ENCODE measurements at places on chromosomes 11 and 22. TPM values are rescaled to one million over a fixed set of nuclear protein-coding genes. Genes with fewer than 3 reads are reported as not detected.

- peaks cover 29% of the 10 kb centered on the region for H3K36me3 ChIP-seq
- no peaks in the 10 kb centered on the region for H3K27me3 ChIP-seq
- H3K4me3 ChIP-seq = no peak within 1 kb of the TSS
- no peak for DNase-seq
- peaks cover 58% of the 10 kb centered on the region for H3K4me1 ChIP-seq
Measured at GRCh38 chr11:1750481-1750839, at the start of gene IFITM10. TSS of gene IFITM10 (minus strand) at chr11:1750595. CDS start at chr11:1750442, 153 bp downstream.

DNA sequence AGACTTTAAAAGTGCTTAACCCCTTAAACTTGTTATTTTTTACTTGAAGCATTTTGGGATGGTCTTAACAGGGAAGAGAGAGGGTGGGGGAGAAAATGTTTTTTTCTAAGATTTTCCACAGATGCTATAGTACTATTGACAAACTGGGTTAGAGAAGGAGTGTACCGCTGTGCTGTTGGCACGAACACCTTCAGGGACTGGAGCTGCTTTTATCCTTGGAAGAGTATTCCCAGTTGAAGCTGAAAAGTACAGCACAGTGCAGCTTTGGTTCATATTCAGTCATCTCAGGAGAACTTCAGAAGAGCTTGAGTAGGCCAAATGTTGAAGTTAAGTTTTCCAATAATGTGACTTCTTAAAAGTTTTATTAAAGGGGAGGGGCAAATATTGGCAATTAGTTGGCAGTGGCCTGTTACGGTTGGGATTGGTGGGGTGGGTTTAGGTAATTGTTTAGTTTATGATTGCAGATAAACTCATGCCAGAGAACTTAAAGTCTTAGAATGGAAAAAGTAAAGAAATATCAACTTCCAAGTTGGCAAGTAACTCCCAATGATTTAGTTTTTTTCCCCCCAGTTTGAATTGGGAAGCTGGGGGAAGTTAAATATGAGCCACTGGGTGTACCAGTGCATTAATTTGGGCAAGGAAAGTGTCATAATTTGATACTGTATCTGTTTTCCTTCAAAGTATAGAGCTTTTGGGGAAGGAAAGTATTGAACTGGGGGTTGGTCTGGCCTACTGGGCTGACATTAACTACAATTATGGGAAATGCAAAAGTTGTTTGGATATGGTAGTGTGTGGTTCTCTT, 2.8 kb downstream of the MALAT1 start:
- DNase-seq = no peak
- no peaks in the 10 kb centered on the region for H3K27me3 ChIP-seq
- peaks cover 29% of the 10 kb centered on the region for H3K4me1 ChIP-seq
- peak overlapping the region; percentile 100 for H3K27ac ChIP-seq
- H3K4me3 ChIP-seq = peak overlapping the region; percentile 77

GRCh38 chr11:130830566-130830965, 85.7 kb downstream of the SNX19 start:
- DNase-seq = no peak
- H3K4me1 ChIP-seq = peaks cover 24% of the 10 kb centered on the region
- peak overlapping the region; percentile 36 for H3K27ac ChIP-seq
- H3K36me3 ChIP-seq = no peaks in the 10 kb centered on the region

GRCh38 chr11:35142481-35143075, 3.6 kb downstream of the CD44 start:
- H3K4me3 ChIP-seq = no peak overlapping the region
- no peaks in the 10 kb centered on the region for H3K36me3 ChIP-seq
- peak overlapping the region; percentile 70 for H3K27ac ChIP-seq
- no peaks in the 10 kb centered on the region for H3K27me3 ChIP-seq

DNA sequence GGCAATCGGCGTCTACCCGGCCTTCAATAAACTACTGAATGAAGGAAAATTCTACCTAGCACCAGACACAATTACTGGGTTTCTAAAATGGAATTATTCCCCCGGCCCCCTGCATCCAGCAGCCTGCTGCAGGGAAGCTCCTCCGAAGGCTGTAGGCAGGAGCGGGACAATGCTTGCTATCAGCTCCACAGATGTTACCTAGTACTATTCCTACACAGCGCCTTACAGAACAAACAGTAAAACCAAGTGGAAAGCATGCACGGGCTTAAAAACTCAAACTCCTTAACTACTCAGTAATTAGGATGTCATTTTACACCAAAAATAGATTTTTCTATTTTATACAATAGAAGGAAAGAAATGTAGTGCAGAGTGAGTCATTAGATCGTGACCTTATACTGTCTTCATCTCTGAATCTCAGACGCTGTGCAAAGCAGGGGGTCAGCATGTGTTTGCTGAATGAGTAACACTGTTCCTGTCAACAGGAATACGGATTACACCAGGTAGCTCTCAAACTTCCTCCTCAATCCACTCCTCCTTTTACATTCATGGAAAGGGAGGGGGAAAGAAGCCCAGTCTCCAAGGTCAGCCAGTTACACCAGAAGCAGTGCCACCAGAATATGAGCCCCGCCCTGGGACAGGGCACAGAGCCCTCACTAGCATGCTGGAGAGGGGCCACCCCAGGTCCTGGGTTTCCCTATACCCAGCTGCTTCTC, 74.9 kb downstream of the PACSIN2 start:
- DNase-seq = no peak
- peaks cover 76% of the 10 kb centered on the region for H3K4me1 ChIP-seq
- H3K27ac ChIP-seq = peak overlapping the region; percentile 63
- H3K4me3 ChIP-seq = no peak overlapping the region
- no peaks in the 10 kb centered on the region for H3K36me3 ChIP-seq
- no peaks in the 10 kb centered on the region for H3K27me3 ChIP-seq

DNA sequence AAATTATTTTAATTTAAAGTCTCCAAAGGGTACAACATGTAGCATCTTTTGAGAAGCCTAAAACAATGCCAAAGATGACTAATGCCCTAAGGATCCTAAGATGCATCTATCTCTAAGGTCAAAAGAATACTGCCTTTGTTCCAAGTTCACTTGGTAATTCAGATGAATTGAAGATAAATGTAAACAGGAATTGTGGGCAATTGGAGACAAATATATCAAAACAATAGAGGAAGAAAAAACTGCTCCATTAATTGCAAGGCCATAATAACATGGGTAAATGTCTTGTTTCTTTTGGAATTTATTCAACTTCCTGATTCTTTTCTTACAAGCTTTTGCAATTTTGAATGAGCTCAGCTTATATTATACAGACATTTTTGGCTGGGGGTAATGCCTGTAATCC, 338.6 kb downstream of the TTC28 start:
- peaks cover 23% of the 10 kb centered on the region for H3K4me1 ChIP-seq
- no peak overlapping the region for H3K27ac ChIP-seq
- no peak for DNase-seq
- H3K27me3 ChIP-seq = no peaks in the 10 kb centered on the region

DNA sequence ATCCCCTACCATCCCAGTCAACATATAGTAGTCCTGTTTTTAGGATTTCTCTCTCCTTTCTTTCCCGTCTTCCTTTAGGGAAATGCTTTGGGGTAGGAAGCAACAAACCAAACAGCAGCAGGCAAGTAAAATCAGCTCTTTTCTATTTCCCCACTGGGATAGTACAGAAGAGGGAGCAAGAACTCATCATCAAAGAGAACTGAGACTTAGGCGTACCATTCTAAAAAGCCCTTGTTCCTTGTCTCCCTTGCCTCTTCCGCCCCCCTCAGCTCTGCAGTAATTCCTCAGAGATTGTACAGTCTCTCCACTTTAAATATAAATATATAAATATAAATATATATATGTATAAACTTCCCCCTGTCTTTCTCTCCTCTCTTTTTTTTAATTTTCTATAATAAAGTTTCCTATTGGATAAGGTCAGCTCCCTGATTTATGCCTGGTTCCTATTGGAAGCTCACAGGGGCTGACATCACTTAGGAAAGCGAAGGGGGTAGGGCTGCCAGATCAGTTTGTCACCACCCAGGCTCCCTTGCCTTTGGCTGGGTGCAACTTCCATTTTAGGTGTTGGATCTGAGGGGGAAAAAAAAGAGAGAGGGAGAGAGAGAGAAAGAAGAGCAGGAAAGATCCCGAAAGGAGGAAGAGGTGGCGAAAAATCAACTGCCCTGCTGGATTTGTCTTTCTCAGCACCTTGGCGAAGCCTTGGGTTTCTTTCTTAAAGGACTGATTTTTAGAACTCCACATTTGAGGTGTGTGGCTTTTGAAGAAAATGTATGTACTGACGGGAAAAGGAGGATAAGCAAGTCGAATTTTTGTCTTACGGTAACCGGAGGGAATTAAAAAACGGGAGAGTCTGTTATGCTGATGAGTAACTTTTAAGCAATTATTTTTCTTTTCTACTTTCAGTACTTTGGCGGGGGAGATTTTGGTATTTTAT, at the start of gene CTNND1:
TSS of gene CTNND1 (plus strand) at position 502 of the 934 bp plus-strand sequence. CDS start 29,677 bp downstream, outside the sequence.
- no peaks in the 10 kb centered on the region for H3K36me3 ChIP-seq
- peak within 1 kb of the TSS; percentile 54 for H3K4me3 ChIP-seq
- peaks cover 33% of the 10 kb centered on the region for H3K4me1 ChIP-seq
- peak; percentile 96 for DNase-seq
- peak within 1 kb of the TSS; percentile 91 for H3K27ac ChIP-seq

DNA sequence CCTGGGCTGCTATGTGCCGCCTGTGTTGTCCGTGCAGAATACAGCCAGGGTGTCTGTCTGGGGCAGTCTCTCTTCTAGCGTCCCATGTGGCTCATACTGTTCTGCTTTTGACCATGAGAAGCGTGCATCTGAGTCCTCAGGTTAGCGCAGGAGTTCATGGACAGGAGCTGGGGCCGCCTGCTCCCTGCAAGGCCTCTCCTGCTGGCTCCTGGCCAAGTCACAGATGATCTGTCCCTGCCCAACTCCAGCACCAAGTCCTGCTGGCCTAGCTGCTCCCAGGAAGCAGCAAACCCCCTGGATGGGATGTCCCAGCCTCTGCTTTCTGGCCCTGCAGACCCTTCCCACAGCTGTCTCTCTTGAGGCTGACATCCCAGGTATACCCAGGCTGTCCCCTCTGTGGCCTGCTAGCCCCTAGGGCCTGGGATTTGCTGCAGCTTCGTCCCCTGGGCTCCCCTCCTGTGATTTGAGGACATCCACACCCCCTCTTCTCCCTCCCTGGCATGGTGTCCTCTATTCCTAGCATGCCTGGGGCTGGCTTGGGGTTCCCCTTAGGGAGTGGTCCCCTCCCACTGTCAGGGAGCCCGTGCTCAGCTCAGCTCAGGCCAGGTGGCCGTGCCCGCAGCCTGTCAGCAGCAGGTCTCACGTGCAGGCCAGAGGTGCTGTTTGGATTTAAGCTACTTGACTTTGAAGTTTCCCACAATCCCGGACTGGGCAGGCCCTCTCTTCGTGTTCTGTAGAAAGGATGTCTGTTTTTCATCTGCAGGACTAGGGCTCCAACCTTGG, 17.8 kb downstream of the PRR5 start:
- H3K27me3 ChIP-seq = no peaks in the 10 kb centered on the region
- no peak for DNase-seq
- H3K36me3 ChIP-seq = peaks cover 4% of the 10 kb centered on the region
- H3K27ac ChIP-seq = no peak overlapping the region
- H3K4me3 ChIP-seq = no peak overlapping the region

DNA sequence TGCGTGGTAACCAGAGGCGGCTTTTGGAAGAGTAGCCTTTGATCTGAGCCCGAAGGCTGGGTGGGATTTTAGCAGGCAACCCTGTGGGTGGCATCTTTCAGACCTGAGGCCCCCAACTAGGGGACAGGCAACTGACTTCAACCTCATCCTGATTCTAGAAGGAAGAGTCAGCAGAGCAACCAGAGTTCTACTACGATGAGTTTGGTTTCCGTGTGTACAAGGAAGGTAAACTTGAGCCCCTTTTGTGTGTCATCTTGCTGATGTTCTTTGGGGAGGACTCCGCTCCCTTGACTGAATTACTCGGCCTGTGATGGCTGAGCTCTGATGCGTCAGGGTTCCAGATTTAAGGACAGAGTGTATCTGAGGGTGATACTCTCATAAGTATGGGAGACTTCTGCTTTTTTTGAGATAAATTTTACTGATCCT, 31.6 kb downstream of the SGSM3 start:
- no peak for DNase-seq
- peaks cover 45% of the 10 kb centered on the region for H3K36me3 ChIP-seq
- H3K27ac ChIP-seq = no peak overlapping the region
- no peak overlapping the region for H3K4me3 ChIP-seq
- no peaks in the 10 kb centered on the region for H3K27me3 ChIP-seq

GRCh38 chr22:49083607-49084006, 744.1 kb downstream of the BRD1 start:
- H3K27ac ChIP-seq = no peak overlapping the region
- no peak for DNase-seq
- no peak overlapping the region for H3K4me3 ChIP-seq
- H3K36me3 ChIP-seq = no peaks in the 10 kb centered on the region
- no peaks in the 10 kb centered on the region for H3K4me1 ChIP-seq

DNA sequence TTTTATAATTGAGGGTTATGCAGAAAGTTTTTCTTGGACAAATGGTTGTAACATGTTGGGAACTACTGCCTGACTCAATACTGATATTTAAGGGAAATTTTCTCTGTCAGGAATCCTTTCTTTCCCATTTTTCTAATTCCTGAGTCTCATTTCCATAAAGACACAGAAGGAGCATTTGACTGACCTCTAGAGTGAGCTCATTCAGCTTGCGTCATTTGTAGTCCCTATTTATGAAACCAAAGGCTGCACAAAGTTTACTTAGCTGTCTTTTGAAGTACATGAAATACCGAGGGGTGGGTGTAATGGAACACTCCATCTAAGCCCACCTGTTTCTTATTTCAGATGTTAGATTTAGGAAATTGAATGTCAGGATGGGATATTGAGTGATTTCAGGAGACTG, 359.5 kb upstream of the C11orf87 start:
- no peaks in the 10 kb centered on the region for H3K27me3 ChIP-seq
- H3K27ac ChIP-seq = no peak overlapping the region
- H3K36me3 ChIP-seq = no peaks in the 10 kb centered on the region
- H3K4me1 ChIP-seq = no peaks in the 10 kb centered on the region
- no peak for DNase-seq

GRCh38 chr11:63380130-63380529, 10.5 kb downstream of the SLC22A9 start:
- no peak for DNase-seq
- H3K27me3 ChIP-seq = no peaks in the 10 kb centered on the region
- H3K4me3 ChIP-seq = no peak overlapping the region
- no peaks in the 10 kb centered on the region for H3K36me3 ChIP-seq

SYT13 gene
- 1.2 TPM for total RNA-seq

CFAP68 gene
- total RNA-seq = 22.6 TPM

GLYAT gene
- not detected for total RNA-seq

GSTT2B gene
- not detected for total RNA-seq

MPZL2 gene
- 165 TPM for total RNA-seq

MOB2 gene
- 34.1 TPM for total RNA-seq

CD3D gene
- total RNA-seq = 13.8 TPM

Measured in vagina (tissue), 2 donors.